ENCODE measurements at places on chromosomes 5 and 9.

DNA sequence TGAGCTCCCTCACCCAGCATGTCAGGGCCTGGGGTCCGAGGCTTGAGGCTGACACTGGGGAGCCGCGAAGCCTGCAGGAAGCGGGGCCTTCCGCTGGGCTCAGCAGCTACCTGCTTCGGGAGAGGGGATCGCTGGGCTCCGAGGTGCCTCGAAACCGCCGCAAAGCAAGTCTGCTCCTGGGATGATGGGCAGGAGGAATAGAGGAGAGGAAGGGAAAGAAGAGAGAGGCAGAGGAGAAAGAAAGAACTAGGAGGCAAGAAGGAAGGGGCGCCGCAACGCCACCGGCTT lies 1.5 kb upstream of the PRDM12 start:
- peaks cover 2% of the 10 kb centered on the region for H3K27me3 ChIP-seq
- H3K27ac ChIP-seq, result no peak overlapping the region
- no peak overlapping the region for H3K4me3 ChIP-seq
- no peaks in the 10 kb centered on the region for H3K4me1 ChIP-seq
- no peak for DNase-seq
- no peaks in the 10 kb centered on the region for H3K36me3 ChIP-seq

- no peaks in the 10 kb centered on the region for H3K4me1 ChIP-seq
- no peak overlapping the region for H3K27ac ChIP-seq
- no peaks in the 10 kb centered on the region for H3K36me3 ChIP-seq
- DNase-seq, result no peak
- no peaks in the 10 kb centered on the region for H3K27me3 ChIP-seq
- H3K4me3 ChIP-seq, result no peak overlapping the region
Measured at GRCh38 chr9:125559894-125560293, 147.1 kb downstream of the MAPKAP1 start.

- no peak for DNase-seq
- no peaks in the 10 kb centered on the region for H3K4me1 ChIP-seq
- H3K27me3 ChIP-seq, result no peaks in the 10 kb centered on the region
- no peak overlapping the region for H3K4me3 ChIP-seq
Measured at GRCh38 chr5:86500947-86501346, 116.8 kb upstream of the COX7C start.

- H3K27me3 ChIP-seq, result no peaks in the 10 kb centered on the region
- H3K27ac ChIP-seq, result no peak overlapping the region
- H3K36me3 ChIP-seq, result no peaks in the 10 kb centered on the region
- H3K4me1 ChIP-seq, result no peaks in the 10 kb centered on the region
- no peak overlapping the region for H3K4me3 ChIP-seq
Measured at GRCh38 chr9:110028676-110029075, 179.3 kb downstream of the C9orf152 start.

DNA sequence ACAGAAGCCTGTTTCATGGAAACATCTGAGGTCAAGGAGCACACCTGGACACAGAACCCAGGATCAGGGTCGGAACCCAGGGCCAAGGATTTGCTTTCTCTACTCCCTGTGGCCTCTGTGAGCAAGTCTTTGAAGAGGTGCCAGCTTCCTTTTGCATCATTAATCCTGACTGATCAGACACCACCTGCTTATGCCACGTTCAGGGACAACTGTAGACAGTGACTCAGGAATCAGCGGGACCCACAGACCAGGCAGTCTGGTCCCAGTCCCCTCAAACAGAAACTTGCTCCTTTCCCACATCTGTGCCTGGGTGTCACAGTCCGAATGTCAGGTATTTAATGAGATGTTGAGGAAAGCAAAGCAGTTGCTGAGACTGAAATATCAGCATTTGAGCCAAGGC lies 154.8 kb downstream of the SGCD start:
- no peak overlapping the region for H3K4me3 ChIP-seq
- DNase-seq, result no peak
- H3K27ac ChIP-seq, result no peak overlapping the region

- H3K27ac ChIP-seq, result no peak overlapping the region
- no peaks in the 10 kb centered on the region for H3K36me3 ChIP-seq
- no peak for DNase-seq
- no peaks in the 10 kb centered on the region for H3K27me3 ChIP-seq
- no peaks in the 10 kb centered on the region for H3K4me1 ChIP-seq
Measured at GRCh38 chr5:173755319-173755718, 132.8 kb upstream of the CPEB4 start.

GRCh38 chr9:87010626-87011025 lies 63.3 kb upstream of the GAS1 start:
- H3K36me3 ChIP-seq, result no peaks in the 10 kb centered on the region
- H3K4me3 ChIP-seq, result no peak overlapping the region
- no peak for DNase-seq
- H3K27ac ChIP-seq, result no peak overlapping the region

DNA sequence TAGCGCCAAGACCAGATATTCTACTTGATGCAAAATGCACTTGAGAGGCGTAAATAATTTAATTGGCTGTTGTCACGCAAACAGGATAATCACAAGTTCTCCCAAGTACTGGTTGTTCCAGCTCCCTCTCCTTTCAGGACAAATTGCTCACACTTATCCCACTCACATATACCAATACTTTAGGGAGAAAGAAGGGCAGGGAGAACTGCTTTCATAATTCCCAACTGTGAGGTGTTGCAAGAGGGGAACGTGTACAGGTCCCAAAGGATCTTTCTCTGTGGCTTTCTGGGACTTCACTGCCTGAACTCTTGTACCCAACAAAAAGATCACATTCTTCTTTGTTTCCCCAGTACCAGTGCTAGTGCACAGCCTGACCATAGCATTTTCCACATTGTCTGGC lies 21.5 kb upstream of the TGFBI start:
- H3K27ac ChIP-seq, result no peak overlapping the region
- H3K4me1 ChIP-seq, result no peaks in the 10 kb centered on the region
- no peak overlapping the region for H3K4me3 ChIP-seq

GRCh38 chr5:109045710-109046109 lies 298.0 kb downstream of the FER start:
- no peaks in the 10 kb centered on the region for H3K4me1 ChIP-seq
- no peak overlapping the region for H3K27ac ChIP-seq
- no peak for DNase-seq
- no peaks in the 10 kb centered on the region for H3K36me3 ChIP-seq

GRCh38 chr9:87324613-87325194 lies 173.0 kb upstream of the DAPK1 start:
- H3K4me1 ChIP-seq, result no peaks in the 10 kb centered on the region
- no peak overlapping the region for H3K4me3 ChIP-seq
- H3K27ac ChIP-seq, result no peak overlapping the region
- DNase-seq, result peak; percentile 20

- H3K27me3 ChIP-seq, result no peaks in the 10 kb centered on the region
- H3K36me3 ChIP-seq, result no peaks in the 10 kb centered on the region
- no peaks in the 10 kb centered on the region for H3K4me1 ChIP-seq
- no peak overlapping the region for H3K4me3 ChIP-seq
- H3K27ac ChIP-seq, result no peak overlapping the region
Measured at GRCh38 chr5:11619339-11620024, 284.8 kb downstream of the CTNND2 start.

DNA sequence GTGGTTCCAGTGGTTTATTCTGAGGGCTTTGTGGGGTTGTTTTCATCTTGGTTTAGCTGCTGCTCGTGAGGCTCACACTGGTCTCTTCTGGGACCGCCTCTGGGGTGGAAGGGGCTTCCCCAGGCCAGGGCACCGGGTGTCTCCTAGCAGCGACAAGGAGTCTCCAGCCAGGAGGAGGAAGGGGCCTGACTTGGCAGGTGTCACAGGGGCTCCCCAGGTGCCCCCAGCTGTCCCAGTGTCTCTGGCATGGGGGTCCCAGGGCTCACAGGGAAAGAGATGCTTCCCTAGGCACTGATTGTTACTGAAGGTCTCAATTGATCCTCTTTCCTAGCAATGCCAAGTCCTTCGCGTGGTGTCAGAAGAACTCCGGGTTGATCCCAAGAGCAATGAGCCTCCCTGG lies 241.1 kb upstream of the IRX4 start:
- DNase-seq, result no peak
- no peak overlapping the region for H3K4me3 ChIP-seq
- H3K27ac ChIP-seq, result no peak overlapping the region

DNA sequence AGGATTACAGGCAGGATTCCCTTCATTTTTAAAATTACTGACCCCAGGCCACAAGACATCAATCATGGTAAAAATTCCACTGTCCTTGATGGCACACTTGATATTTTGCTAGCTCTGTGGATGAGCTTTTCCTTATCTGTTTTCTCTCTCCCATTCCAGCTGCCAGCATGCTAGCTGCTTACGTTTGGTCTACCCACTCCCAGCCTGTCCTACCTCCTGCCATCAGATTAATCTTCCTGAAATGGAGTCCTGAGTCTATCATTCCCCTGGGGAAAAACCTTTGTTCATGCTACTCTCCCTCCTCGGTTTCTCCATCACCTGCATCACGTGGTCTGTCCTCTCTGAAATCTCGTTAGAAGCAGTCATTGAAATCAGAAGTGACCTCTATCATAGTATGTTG lies 108.9 kb downstream of the F2RL2 start:
- no peak for DNase-seq
- H3K4me3 ChIP-seq, result no peak overlapping the region
- no peak overlapping the region for H3K27ac ChIP-seq
- no peaks in the 10 kb centered on the region for H3K36me3 ChIP-seq
- H3K27me3 ChIP-seq, result peaks cover 6% of the 10 kb centered on the region

- H3K4me3 ChIP-seq, result no peak overlapping the region
- H3K27me3 ChIP-seq, result no peaks in the 10 kb centered on the region
- no peaks in the 10 kb centered on the region for H3K4me1 ChIP-seq
- no peak for DNase-seq
Measured at GRCh38 chr5:161481922-161482321, 64.6 kb downstream of the GABRB2 start.

GRCh38 chr5:38554861-38555260 lies 1.6 kb downstream of the LIFR start:
- H3K4me1 ChIP-seq, result peaks cover 53% of the 10 kb centered on the region
- H3K27me3 ChIP-seq, result no peaks in the 10 kb centered on the region
- H3K4me3 ChIP-seq, result peak overlapping the region; percentile 95
- H3K27ac ChIP-seq, result peak overlapping the region; percentile 96
- no peaks in the 10 kb centered on the region for H3K36me3 ChIP-seq

DNA sequence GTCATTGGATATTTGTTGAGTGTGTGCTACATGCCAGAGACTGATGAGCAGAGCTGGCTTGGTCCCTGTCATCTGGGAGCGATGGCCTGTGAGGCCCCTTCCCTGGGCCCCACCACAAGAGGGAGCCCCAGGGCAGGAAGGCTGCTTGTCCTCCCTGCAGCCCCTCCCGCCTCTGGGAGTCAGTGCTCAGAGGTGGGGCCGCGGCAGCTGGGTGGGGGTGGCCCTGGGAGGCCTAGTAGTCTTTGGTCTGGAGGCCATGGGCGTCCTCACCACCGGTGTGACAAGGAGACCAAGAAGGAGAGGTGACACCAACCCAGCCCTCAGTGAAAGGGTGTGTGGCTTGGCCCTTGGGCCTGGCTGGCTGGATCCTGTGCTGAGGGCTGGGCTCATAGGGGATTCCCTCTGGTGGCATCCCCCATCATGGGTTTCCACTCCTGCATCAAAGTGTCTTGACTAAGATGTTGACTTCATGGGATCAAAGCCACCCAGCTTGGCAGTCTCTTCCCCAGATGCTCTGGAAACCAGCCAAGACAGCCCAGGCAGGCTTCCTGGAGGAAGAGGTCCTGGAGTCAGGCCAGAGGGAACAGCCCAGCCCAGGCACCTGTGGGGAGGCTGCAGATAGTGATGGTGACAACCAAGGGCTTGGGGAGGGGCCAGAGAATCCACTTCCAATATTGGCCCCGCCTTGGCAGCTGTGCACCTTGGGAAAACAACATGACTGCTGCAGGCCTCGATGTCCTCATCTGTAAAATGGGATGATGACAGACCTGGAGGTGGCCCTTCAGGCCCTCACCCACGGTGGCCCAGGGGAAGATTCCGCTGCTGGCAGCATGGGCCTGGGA lies 166.7 kb downstream of the GAPVD1 start:
- H3K36me3 ChIP-seq, result no peaks in the 10 kb centered on the region
- no peak overlapping the region for H3K4me3 ChIP-seq
- H3K27me3 ChIP-seq, result no peaks in the 10 kb centered on the region
- DNase-seq, result peak; percentile 4
- no peak overlapping the region for H3K27ac ChIP-seq

DNA sequence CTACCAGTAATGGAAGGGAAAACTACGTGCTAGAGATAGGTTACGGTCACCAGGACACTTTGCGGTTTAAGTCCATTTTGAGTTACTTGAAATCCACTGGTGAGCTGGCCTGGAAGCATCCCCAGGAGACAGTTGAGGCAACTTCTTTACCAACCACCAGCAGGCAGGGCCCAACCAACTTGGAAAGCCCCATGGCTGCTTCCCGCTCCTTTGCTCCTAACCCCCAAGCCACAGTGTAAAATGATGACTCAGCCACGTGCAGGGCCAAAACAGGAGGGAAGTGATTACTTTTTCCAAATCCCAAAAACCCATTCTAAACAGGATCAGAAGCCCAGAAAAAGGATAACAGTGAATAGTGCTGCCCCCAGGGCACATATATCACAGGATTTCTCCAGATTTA lies 87.4 kb downstream of the PAX5 start:
- H3K4me1 ChIP-seq, result no peaks in the 10 kb centered on the region
- no peaks in the 10 kb centered on the region for H3K36me3 ChIP-seq
- peaks cover 4% of the 10 kb centered on the region for H3K27me3 ChIP-seq
- DNase-seq, result no peak
- H3K27ac ChIP-seq, result no peak overlapping the region

DNA sequence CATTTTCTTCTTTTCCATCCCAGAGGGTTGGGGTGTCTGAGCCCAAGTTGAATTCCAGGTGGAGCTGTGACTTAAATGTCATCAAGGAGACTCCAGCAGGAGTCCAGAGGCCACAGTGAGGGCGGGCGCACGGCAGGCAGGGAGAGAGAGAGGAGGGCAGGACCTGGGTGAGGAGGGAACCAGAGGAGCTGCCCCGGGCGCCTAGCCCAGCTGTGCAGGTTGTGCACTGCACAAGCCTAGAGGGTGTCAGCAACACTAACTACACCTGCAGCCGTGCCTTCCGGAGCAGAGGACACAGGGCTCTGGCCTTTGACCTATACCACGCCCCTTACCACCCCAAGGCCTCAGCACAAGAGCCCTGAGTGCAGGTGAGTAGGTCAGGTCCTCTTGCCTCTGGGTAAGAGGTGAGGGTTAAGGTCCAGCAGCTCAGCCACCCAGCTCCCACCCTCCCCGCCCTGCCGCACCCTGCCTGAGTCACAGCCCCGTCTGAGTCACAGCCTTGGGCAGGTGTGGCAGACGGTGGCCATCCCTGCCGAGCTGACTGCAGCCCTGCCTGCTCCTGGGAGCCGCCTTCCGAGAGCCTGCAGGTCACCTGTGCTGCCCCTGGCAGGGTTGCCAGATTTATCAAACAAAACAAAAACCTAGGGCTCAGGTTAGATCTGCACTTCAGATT lies 6.4 kb upstream of the AGPAT2 start:
- peak overlapping the region; percentile 45 for H3K4me3 ChIP-seq
- H3K27me3 ChIP-seq, result no peaks in the 10 kb centered on the region
- peak; percentile 33 for DNase-seq
- H3K4me1 ChIP-seq, result peaks cover 44% of the 10 kb centered on the region
- no peaks in the 10 kb centered on the region for H3K36me3 ChIP-seq

Data from Panc1 (cell line).